Left renal pelvis (tissue), 4 donors: ENCODE measurements at places on chromosomes 16 and 17.

DNA sequence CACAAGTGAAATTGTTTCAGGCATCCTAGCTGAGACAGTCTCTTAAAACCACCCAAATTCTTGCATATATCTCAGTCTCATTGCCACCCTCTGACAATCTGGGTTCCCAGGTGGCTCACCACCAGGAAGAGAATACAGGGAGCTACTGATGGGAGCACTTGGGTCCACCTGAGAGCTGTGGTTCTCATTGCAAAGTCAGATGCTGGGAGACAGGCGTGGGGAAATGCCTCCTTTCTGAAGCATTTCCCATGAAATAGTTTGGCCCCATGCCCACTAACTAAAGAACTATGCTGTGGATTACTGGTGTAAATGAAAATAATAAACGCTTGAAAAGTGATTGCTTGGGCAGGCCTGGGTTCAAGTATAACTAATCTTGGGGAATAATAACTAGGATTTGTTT, 70.3 kb downstream of the CMC2 start:
- no peak for DNase-seq

DNA sequence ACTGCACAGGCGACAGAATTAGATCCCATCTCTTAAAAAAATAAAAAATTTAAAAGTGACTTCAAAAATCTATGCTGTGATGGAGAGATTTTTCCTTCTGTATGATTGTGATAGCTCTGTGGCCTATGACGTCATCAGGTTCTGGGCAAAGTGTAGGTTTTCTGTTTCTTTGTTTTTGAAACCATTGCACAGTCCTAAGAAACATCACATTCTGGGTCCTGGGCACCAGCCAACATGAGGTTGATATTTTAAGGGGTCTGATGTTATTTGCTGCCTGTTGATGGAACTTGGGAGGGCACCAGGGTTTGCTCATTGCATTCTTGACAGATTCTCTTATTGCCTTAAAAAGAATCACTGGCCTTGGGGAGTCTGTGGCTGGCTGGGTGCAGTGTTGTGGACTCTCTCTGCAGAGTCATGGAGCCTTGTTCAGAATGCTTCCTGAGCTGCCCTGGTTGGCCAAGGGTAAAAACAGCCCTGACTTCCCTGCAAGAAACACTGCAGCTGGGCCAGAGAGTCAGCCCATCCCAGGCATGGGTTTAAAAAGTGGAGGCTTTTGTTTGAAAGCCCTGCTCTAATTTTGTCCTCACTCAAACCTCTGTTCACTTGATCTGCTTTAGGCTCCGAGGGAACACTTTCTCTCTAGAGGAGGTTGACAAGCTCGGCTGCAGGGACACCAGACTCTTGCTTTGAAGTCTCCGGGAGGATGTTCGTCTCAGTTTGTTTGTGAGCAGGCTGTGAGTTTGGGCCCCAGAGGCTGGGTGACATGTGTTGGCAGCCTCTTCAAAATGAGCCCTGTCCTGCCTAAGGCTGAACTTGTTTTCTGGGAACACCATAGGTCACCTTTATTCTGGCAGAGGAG, 10.5 kb upstream of the CYLD start:
- no peak for DNase-seq

- DNase-seq = no peak
Measured at GRCh38 chr17:73841431-73842060, 197.3 kb upstream of the SDK2 start.

DNA sequence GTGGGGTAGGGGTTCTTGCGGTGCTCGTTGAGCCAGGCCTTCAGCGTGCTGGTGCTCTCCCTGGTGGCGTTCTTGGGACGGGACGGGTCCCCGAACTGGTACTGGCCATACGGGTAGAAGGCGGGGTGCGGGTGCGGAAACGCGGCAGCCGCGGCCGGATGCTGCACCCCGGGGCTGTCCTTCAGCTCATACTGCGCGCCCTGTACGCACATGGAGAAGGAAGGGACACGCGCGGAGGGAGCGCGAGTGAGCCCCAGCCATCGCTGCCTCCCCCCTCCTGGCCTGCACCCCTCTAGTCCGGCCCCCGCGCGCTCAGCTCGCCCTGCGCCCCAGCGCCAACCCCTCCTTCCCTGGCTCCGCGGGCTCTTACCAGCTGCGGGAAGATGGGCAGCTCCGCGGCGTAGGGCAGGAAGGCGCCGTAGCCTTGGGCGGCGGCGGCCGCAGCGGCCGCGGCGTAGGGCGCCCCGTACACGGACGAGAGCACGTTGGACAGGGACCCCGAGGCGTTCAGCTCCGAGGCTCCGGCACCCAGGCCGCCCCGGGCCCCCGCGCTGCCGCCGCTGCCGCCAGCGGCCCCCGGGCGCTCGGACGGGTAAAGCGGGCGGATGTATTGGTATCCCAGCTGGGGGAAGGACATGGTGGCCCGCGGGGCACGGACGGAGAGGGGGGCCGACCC, 1.0 kb downstream of the IRX3 start:
- DNase-seq = no peak

- no peak for DNase-seq
Measured at GRCh38 chr17:74549343-74549742, 3.4 kb upstream of the CD300C start.

DNA sequence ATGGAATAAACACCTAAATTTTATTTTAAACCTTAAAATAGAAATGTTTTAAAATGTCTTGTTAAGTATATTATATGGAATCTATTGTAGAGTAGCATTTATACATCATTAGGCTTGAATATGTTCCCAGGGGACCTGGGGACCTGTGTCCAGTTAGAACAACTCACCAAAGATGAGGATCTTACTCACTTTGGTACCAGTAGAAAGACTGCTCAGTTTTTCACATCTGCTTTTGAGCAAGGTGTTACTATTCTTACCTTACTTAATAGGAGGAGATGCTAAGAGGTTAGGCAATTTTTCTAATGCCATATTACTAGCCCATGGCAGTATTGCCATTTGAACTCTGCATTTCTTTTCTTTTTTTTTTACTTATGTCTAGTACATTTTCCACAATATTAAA, 14.7 kb downstream of the STXBP4 start:
- DNase-seq = no peak

GRCh38 chr17:76953946-76954345, 85.7 kb downstream of the MGAT5B start:
- DNase-seq = no peak

DNA sequence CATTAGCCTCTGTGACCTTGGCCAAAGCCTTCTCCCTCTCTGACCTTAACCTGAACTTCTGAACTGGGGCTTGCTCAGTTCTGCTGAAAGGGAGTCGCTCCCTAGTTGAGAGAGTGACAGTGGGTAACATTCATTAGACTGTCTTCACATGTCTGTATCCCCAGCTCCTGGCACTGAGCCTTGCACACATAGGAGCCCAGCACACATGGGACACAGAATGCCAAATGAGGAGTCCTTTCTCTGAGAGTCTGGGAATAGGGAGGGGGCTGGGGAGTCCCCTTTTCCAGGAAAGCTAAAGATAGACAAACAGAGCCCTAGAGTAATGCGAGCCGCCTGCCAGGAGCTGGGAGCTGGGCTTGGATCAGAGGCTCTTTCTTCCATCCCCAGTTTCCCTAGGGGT, 2.5 kb downstream of the TAC4 start:
- DNase-seq = no peak

GRCh38 chr17:72254808-72255449, 134.1 kb downstream of the SOX9 start:
- DNase-seq = no peak

GRCh38 chr17:76599694-76600460, 14.2 kb upstream of the ST6GALNAC2 start:
- no peak for DNase-seq

DNA sequence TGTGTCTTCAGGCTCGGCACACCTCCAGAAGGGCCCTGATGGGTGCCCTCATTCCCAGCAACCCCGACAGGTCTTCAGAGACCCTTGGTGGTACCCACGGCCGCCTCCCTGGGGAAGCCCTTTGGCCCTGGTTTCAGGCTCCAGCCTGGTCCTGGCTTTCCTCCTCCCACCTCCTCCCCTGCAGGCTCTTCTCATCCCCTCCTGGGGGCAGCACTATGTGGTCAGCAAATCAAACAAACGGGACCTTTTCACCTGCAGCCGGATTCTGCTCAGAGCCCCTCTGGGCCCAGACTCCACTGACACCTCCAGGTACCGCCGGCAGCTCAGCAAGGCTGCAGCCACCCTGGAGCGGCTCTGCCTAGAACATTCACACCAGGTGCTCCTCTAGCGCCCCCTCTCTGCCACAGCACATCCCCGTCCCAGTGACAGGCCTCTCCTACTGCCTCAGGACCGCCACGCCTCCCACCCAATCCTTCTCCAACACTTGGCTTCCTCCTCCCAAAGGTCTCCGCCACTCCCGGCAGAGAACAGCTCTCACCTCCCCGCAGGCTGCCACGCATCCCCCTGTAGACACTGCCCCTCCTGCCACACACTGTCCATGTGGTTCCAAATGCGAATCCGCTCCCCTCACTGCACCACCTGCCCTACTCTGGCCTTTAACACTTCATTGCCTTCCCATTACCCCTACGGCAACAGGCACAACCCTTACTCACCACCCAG, 12.0 kb downstream of the CORO7 start:
- no peak for DNase-seq

GRCh38 chr17:13587487-13588338, 14.0 kb downstream of the HS3ST3A1 start:
- no peak for DNase-seq

- DNase-seq = no peak
Measured at GRCh38 chr16:48109475-48109874, 46.3 kb downstream of the ABCC12 start.

GRCh38 chr16:56779906-56780305, 50.0 kb downstream of the NUP93 start:
- DNase-seq = no peak

DNA sequence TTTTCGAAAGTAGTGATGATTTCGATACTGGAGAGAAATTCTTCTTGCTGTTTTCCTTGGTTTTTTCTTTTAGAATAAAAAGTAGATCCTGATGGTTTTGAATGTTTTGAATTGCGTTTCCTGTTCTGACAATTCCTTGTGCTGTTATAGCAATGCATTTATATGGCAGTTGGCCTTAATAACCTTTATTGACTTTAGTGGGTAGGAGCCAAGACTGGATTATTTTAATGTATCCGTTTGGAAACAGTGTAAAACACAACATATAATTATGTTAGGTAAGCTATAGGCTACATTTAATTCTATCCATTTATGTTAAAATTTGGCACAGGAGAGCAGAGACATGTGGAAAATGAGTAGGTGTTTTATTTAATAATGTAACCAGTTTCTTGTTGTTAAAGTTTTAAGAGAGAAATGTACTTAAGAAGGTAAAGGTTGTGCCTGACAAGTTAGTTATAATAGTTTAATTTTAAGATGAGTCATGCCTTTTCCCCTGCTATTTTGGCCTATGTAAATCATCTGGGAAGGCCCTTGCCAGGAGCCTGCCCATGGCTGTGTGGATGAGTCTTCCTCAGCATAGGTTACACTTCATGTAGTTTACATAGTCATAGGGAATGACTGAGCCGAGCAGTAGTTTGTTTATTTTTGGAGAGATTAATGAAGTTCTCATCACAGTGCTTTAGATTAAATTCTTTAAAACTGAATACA, 189.9 kb downstream of the FTO start:
- DNase-seq = no peak

DNA sequence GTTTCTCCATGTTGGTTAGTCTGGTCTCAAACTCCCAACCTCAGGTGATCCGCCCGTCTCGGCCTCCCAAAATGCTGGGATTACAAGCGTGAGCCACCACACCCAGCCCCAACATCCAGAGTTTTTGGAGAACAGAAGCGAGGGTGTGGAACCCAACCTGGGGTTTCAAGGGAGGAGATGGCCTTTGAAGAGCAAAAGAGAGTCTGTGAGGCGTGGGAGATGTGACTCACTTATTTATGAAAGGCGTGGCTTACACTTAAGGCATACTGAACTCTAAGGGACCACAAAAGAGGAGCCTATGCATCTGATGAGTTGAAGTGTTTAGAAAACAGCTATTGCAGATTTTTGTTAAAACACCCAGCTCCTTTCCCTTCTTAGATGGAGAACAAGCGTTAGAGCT, 18.9 kb downstream of the ARSG start:
- DNase-seq = no peak

- no peak for DNase-seq
Measured at GRCh38 chr16:57485916-57486857, at the start of gene DOK4. Gene DOK4, minus strand, starts transcription at chr16:57486493. Its CDS starts 6,986 bp downstream, at chr16:57479507.

- DNase-seq = no peak
Measured at GRCh38 chr17:70564006-70564620, 394.8 kb downstream of the KCNJ2 start.

DNA sequence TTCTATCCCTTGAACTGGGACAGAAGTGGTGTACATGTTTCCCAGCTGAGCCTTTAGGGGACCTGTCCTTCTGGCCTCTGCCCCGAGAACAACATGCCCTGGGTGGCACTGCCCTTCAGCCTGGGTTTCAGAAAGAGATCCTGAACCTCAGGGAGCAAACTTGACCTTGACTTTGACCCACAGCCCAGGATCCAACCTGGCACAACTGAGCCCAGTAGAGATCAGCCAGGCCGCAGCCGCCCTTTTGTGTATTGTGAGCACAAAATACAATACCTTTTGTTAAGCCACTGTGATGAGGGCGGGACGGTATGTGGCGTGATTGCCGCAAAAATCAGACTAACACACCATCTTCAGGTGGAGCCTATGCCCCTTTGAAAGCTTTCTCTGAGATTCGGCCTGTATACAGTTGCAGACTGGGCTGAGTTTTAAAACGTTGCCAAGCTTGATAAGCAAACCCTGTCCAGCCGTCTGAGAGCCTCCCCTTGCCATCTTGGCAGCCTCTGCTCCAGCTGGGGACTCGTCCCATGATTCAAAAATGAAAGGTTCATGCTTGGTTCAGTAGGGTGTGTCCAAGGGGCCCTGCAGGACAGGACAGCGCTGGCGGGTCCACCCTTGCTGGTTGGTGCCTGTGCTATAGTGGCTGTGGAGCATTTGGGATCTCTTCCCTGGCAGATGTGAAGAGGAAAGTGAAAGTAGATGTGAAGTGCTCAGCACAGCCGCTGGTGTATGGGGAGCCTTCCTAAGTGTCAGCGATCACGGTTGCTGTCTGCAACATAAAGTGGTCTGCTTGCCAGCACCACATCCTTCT, 40.3 kb downstream of the FOXL1 start:
- no peak for DNase-seq

GRCh38 chr17:78258323-78259191, 27.1 kb downstream of the TMEM235 start:
- DNase-seq = no peak
